ENCODE measurements at places on chromosomes 11 and 22. TPM values are rescaled to one million over a fixed set of nuclear protein-coding genes. Genes with fewer than 3 reads are reported as not detected.

Gene SART1
- total RNA-seq, result 53.3 TPM

Gene SOX10
- total RNA-seq, result not detected

Gene TREH
- 0.46 TPM for total RNA-seq

Gene RFPL2
- not detected for total RNA-seq
